ENCODE measurements at places on chromosomes 6 and 20.

DNA sequence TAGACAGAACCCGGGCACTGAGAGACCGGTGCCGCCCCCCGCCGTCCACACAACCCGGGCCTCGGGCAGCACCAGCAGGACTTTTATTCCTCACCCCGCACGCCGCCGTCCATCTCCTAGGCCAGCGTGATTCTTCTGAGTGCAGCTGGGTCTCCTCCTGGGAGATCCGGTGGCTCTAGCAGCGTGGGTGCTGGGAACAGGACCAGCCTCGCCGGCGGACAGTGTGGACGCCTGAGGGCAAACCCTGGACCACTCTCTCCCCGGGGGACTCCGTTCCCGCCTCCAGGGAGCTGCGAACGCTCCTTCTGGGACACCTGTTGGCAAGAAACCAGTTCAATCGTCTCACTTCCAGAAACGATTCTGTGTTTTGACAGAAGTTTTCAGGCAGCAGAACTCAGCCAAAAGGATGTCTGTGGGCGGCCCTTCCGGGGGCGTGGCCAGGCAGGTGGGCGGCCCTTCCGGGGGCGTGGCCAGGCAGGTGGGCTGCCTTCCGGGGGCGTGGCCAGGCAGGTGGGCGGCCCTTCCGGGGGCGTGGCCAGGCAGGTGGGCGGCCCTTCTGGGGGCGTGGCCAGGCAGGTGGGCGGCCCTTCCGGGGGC is 130.7 kb downstream of the DLL1 start:
- DNase-seq: no peak

DNA sequence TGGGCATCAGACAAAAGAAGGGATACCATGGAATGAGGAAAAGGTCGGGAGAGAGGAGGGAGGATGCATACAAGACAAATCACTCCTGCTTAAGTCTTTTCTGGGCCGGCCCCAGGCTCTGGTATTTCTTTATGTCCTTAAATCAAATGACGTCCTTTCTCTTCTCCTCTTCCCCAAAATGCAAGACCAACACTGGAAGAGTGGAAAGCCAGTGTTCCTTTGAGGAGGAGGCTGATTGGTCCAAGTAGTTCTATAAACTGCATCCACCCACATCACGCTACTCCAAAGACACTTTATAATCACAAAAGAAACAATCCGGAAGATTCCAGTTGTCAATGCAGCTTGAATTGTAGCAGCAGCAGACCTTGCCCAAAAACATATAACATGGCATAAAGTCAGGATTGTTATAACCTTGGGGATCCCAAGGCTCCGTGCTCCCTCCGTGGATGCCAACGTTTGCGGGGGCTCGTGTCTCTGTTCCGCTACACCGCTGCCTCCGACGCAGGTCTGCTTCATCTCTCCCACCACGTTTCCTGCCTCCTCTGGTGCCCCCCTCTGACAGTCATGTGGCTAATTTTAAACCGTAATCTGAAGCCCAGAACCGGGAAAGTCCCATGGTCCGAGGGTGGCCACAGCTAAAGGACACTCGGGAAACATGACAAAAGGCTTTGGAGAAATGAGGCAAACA is 47.1 kb downstream of the MCUR1 start:
- no peak for DNase-seq

DNA sequence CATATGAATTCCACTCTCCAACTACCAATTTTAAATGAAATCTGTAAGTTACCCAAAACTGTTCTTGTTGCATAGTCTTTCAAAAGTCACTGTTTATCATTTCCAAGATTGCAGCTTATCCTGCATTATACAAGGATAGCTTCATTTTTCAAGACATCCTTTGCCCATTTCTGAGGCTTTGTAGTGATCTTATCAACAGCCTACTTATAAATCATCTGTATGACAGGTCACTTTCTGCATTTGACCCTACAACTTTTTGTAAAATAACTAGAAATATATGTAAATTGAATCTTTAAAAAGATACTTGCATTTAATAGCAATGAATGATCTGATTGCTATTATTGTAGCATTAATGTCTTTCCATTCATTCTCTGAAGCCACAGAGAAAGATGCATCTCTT is 521.1 kb downstream of the UTRN start:
- no peak for DNase-seq

DNA sequence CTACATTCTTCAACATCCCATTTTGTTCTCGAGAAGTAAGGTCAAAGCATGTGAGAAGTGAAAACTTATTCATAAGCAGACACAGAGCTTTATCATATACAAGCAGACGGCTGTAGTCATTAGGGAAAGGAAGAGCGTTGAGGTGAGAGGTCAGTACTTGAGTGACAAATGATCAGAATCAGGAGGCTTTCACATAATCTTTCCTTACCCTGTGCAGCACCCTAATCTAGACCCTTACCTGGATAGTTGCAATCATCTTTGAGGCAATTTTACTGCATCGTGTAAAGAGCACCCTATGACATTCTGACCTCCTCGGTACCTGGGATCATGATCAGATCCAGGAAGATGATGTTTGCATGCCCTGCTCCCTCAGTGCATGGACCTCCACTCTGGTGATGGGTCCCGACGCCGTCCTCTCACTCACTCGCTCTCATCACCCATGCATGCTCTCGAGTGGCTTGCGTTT is 62.7 kb downstream of the RNF182 start:
- DNase-seq: no peak

All from NCI-H1436 (cell line).